Activated CD4-positive, alpha-beta T cell treated with anti-CD3 and anti-CD28 coated beads for 36 hours (primary cell): ENCODE measurements at places on chromosomes 12 and 14. TPM values are rescaled to one million over a fixed set of nuclear protein-coding genes. Genes with fewer than 3 reads are reported as not detected.

OASL gene
- total RNA-seq: 13.9 TPM

POTEM gene
- total RNA-seq: not detected

MSI1 gene
- 1.3 TPM for total RNA-seq

GRCh38 chr12:94297876-94298505 is 149.6 kb downstream of the PLXNC1 start:
- H3K4me3 ChIP-seq: no peak overlapping the region
- H3K4me1 ChIP-seq: no peaks in the 10 kb centered on the region
- DNase-seq: no peak
- H3K27ac ChIP-seq: no peak overlapping the region
- H3K27me3 ChIP-seq: no peaks in the 10 kb centered on the region
- peaks cover 41% of the 10 kb centered on the region for H3K36me3 ChIP-seq

- no peak overlapping the region for H3K4me3 ChIP-seq
- H3K27me3 ChIP-seq: peaks cover 6% of the 10 kb centered on the region
- peaks cover under 1% of the 10 kb centered on the region for H3K36me3 ChIP-seq
- H3K4me1 ChIP-seq: no peaks in the 10 kb centered on the region
- no peak overlapping the region for H3K27ac ChIP-seq
- DNase-seq: no peak
Measured at GRCh38 chr14:100606687-100607610, 19.7 kb upstream of the BEGAIN start.
